Suprapubic skin (tissue), 4 donors: ENCODE measurements at places on chromosomes 1 and 21. TPM values are rescaled to one million over a fixed set of nuclear protein-coding genes. Genes with fewer than 3 reads are reported as not detected.

Gene GBP1
- 8.9 TPM for total RNA-seq

Gene NHLH2
- total RNA-seq, result 1.8 TPM

Gene DHRS3
- 86.9 TPM for total RNA-seq

Gene OR2L5
- not detected for total RNA-seq

Gene SPRR4
- 116 TPM for total RNA-seq

Gene TMEM200B
- 5.7 TPM for total RNA-seq

DNA sequence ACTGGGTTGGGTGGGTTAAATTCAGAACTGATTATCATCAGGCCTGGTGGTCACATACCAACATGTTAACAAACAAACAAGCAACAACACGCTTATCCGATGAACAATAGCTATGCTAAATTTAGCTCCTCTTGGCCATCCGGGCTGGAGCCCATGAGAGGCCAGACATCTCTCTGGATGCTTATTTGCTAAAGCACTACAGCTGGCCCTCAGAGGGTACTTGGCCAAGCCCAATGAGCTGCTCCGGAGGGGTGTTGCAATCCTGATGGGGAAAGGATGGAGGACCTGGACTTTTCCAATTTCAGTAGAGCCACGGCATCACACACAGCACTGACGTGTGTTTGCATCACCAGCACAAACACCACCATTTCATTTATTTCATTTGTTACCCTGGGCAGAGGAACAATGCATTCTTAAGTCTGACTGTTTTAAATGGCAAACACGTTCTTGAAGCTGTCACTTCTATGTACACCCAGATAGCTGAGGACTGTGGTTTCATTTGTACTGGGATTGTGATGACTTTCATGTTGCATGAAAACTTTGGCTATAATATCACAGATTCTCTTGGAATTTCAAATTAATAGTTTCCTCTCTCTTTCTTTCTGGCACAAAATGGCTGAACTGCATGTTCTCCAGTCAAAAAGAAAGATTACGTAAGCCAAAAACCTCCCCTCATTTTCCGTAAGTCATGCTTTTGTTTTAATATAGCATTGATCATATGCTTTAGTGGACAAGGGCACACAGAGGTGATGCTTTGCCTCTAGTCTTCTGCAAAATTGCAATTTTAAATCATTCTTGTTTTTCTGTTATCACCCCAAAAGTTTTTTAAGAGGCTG lies 359.8 kb upstream of the KAZN start:
- no peaks in the 10 kb centered on the region for H3K27me3 ChIP-seq
- H3K4me1 ChIP-seq, result no peaks in the 10 kb centered on the region
- no peaks in the 10 kb centered on the region for H3K36me3 ChIP-seq
- H3K4me3 ChIP-seq, result no peak overlapping the region
- DNase-seq, result peak; percentile 93
- H3K27ac ChIP-seq, result no peak overlapping the region

DNA sequence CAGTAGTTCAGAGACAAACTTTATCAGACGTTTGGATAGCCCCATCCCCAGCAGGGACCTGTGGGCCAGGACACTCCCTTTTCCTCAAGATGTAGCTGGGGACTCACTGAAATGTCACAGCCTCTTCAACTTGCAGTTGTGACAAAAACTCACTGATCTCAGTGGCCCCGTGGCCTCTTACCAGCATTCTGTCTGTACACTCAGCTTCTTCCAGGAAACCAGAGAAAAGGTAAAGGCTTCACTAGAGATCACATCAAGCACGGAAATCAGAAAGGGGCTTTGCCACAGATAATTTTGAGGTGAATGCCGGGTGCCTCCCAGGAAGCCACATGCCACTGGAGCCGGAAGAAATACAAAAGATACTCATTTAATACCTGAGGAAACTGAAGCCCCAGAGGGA lies 122.2 kb downstream of the CCDC185 start:
- no peak overlapping the region for H3K27ac ChIP-seq
- no peaks in the 10 kb centered on the region for H3K36me3 ChIP-seq

DNA sequence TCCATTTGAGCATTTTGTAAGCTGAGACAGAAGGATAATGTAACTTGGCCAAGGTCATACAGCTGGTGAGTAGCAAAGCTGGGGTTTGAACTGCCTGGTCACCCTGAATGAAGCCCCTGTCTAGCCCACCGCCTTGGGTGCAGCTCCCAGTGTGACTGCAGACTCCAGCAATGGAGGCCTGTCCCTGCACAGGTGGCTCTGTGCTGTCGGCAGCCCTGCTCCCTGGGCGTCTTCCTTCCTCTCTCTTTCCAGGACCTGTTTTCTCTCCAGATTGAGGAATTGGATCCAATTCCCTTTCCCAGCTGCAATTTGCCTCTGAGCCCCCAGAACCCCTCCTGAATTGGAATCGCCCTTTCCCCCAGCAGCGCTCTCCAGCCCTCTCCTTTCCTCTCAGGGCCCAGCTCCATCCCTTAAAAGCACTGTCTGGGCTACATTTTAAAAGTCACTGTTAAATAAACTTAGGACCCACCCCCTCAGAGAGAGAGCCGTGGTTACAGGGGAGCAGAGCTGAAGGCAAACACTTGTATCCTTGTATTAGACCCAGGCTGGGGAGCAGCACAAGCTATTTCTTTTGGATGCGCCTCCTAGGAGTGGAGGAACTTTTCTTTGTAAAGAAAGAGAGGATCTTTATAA lies 161.4 kb upstream of the LMO4 start:
- no peak overlapping the region for H3K4me3 ChIP-seq
- no peaks in the 10 kb centered on the region for H3K36me3 ChIP-seq
- no peaks in the 10 kb centered on the region for H3K27me3 ChIP-seq
- no peak overlapping the region for H3K27ac ChIP-seq
- DNase-seq, result no peak

DNA sequence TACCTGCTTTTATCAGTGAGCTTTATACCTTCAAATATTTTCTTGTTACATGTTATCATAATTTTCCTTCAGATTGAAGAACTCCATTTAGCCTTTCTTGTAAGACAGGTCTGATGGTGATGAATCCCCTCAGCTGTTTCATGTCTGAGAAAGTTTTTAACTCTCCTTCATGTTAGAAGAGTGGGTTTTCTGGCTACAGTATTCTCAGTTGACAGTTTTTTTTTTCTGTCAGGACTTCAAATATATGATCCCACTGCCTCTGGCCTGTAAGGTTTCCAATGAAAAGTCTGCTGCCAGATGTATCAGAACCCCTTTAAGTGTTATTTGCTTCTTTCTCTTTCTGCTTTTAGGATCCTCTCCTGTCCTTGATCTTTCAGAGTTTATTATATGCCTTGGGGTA lies 248.2 kb downstream of the LBR start:
- H3K36me3 ChIP-seq, result no peaks in the 10 kb centered on the region
- H3K4me1 ChIP-seq, result no peaks in the 10 kb centered on the region
- no peak overlapping the region for H3K27ac ChIP-seq

DNA sequence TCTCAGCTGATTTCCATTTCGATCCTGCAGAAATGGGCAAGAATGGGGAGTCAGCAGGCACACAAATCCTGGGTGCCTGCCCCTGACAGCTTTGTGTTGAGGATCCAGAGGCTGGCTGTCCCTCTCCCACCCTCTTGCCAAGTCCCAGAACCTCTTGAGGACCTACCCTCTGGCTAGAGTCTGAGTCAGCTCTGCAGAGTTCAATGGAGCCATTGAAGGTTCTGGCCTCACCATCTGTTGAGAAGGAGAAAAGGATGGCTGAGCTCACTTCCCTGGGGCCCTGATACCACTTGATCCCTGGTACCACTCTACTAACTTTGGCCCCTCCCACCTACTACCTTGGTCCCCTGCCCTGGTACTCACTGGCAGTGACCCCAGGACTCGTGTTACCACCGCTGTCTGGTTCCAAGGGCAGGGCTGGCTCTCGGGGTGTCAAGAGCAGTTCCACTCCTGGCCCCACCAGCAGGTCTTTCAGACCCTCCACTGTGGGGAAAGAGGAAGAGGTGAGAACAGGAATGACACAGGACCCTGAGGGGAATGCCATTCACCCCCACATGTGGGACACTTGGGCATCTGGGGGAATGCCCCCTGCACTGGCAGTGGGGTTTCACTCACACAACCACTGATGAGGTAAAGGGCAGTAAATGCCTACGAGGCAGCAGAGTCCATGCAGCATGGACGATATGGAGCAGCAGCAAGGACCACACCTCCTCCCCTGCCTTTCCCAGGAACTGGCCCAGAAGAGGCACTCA lies 10.5 kb downstream of the RXFP4 start:
- H3K4me3 ChIP-seq, result no peak overlapping the region
- no peak for DNase-seq
- no peak overlapping the region for H3K27ac ChIP-seq
- no peaks in the 10 kb centered on the region for H3K4me1 ChIP-seq
- H3K36me3 ChIP-seq, result peaks cover 96% of the 10 kb centered on the region

DNA sequence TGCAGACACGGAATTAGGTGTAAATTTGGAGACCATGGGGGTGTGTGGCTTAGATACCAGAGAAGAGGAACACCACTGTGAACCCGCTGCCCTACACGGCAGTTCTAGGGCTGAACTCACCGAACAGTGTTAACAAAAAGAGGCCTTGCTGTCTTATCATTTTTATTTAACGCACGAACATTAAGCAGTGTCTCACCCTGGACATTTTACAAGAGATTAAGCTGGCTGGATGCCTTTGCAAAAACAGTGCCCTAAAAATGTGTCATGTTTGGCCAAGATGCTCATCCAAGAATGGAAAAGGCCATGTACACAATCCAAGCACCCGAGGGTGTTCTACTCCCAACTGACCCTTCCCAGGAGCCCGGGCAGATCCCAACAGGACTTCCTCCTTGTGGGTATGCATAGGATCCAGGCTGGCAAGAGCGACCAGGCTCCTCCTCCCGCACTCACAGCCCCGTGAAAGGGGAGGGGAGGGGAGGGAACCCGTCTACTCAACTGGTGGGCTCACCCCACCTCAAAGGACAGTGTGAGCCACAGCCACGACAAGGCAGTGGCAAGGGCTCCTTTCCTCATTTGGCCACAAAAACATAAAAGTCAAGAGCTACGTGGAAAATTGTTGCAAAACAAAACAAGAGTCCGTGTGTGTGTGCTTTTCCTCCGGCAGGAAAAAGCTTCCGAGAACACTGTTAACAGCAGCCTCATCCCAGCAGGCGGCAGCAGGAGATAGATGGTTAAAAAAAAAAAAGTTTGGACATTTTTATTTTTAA lies 20.3 kb downstream of the C2CD2 start:
- peak overlapping the region; percentile 43 for H3K4me3 ChIP-seq
- no peaks in the 10 kb centered on the region for H3K36me3 ChIP-seq
- peak overlapping the region; percentile 84 for H3K27ac ChIP-seq
- peaks cover 33% of the 10 kb centered on the region for H3K4me1 ChIP-seq
- no peaks in the 10 kb centered on the region for H3K27me3 ChIP-seq

DNA sequence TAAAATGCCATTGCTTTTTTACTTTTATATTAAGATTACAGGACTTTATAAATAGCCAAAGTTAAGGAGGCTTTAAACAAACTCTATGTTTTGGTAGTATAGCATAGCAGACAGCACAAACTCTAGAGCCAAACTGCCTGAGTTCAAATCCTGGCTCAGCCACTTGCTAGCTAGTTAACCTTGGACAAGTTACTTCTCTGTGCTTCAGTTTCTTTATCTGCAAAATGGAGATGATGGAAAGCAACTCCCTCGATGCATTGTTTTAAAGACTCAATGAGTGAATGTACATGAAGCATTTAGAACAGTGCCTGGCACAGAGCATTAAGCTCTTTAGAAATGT lies 21.3 kb downstream of the C1QB start:
- no peaks in the 10 kb centered on the region for H3K4me1 ChIP-seq
- H3K36me3 ChIP-seq, result no peaks in the 10 kb centered on the region
- H3K4me3 ChIP-seq, result no peak overlapping the region
- H3K27ac ChIP-seq, result no peak overlapping the region
- peaks cover 57% of the 10 kb centered on the region for H3K27me3 ChIP-seq

- H3K36me3 ChIP-seq, result no peaks in the 10 kb centered on the region
- H3K27me3 ChIP-seq, result no peaks in the 10 kb centered on the region
These were observed 112.5 kb downstream of the USH2A start for GRCh38 chr1:216310776-216311175.

- peak overlapping the region; percentile 51 for H3K27ac ChIP-seq
- peak overlapping the region; percentile 8 for H3K4me3 ChIP-seq
- DNase-seq, result no peak
- no peaks in the 10 kb centered on the region for H3K36me3 ChIP-seq
- H3K27me3 ChIP-seq, result no peaks in the 10 kb centered on the region
These were observed 6.2 kb downstream of the SLC2A1 start for GRCh38 chr1:42952303-42953001.

- H3K27ac ChIP-seq, result peak overlapping the region; percentile 89
- H3K4me1 ChIP-seq, result peaks cover 73% of the 10 kb centered on the region
- no peak overlapping the region for H3K4me3 ChIP-seq
These were observed 1.8 kb upstream of the HSPG2 start for GRCh38 chr1:21938732-21939538.

DNA sequence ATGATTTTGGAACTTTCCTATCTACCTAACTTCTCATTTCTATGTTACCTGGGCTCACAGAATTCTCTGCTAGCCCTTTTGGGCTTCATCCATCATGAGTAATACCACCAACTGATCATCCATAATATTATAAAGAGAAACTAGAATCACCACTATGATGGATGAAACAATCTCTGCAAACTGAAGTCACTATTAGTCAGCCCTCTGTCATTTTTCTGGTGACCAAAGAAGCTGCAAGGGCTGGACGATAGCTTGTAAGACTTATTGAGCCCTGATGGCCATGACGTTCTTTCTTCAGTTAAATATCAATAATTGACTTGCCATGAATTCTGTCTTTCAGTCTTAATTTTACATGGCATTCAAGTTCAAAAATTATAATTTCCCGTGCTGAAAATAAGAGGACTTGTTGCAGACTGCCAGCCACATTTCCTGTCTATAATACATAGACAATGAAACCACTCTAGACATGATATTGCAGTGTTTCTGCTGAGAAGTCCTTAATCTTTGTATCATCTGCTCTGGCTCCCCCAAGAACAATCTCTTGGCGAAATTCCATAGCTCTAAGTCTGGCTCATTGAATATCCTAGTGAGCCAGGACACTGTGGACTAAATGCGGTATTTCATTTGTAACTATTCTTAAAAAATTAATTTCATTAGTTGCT lies 655.0 kb upstream of the CAMK1G start:
- no peak for DNase-seq
- H3K4me1 ChIP-seq, result no peaks in the 10 kb centered on the region
- H3K27ac ChIP-seq, result no peak overlapping the region
- no peaks in the 10 kb centered on the region for H3K27me3 ChIP-seq

- H3K4me3 ChIP-seq, result no peak overlapping the region
- peaks cover 3% of the 10 kb centered on the region for H3K4me1 ChIP-seq
- no peaks in the 10 kb centered on the region for H3K27me3 ChIP-seq
These were observed 117.8 kb downstream of the SETD4 start for GRCh38 chr21:35942211-35943144.
